ENCODE measurements at places on chromosomes 3 and 15. TPM values are rescaled to one million over a fixed set of nuclear protein-coding genes. Genes with fewer than 3 reads are reported as not detected.

DNA sequence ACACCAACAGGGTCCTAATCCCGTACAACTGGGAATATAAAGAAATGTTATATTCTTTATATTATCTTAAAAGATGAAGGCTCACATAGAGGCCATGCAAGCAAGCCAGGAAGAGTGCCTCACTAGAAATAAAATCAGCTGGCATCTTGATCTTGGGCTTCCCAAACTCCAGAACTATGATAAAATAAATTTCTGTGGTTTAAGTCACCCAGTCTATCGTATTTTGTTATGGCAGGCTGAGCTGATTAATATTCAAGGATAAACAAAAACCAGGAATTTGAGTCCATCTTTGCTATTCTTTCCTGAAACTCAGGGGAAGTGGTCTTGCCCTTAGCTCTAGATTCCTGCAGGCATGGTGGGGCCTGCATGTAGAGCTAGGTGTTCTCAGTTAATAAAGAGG, 42.7 kb downstream of the ATOSA start:
- DNase-seq: no peak
- no peaks in the 10 kb centered on the region for H3K4me1 ChIP-seq
- H3K27me3 ChIP-seq: no peaks in the 10 kb centered on the region
- H3K36me3 ChIP-seq: no peaks in the 10 kb centered on the region

GRCh38 chr15:35557544-35557943, 11.6 kb upstream of the DPH6 start:
- H3K4me1 ChIP-seq: peaks cover 3% of the 10 kb centered on the region
- H3K4me3 ChIP-seq: no peak overlapping the region
- H3K36me3 ChIP-seq: no peaks in the 10 kb centered on the region

DNA sequence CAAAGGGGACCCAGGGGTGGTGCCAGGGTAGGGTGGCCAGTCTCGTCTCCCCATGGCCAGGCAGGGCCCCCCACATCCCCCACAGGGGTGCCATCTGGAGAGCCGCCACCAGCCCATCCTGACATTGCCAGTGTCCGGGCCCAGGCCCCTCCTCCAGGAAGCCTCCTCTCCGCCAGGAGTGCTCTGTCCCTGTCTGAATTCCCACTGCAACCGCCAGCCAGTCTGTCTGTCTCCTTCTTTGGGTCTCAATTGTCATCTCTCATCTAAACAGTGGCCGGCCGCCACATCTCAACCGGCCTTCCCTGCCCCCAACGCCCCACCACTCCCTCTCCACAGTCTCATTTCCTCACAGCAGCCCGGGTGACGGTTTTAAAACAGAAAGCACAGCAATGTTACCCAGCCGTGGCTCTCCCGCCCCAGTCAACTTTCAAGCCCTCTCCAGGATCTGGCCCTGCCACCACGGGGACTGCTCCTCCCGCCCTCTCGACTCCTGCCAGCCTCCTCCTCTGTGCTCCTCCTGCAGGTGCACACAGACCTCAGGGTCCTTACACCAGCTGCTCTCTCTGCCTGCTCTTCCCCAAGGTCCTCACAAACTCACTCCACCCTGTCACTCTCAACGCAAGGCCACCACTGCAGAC, 57.0 kb downstream of the IQSEC1 start:
- peak; percentile 83 for DNase-seq
- H3K27ac ChIP-seq: no peak overlapping the region
- H3K27me3 ChIP-seq: no peaks in the 10 kb centered on the region
- H3K4me1 ChIP-seq: no peaks in the 10 kb centered on the region
- H3K4me3 ChIP-seq: no peak overlapping the region

- no peak overlapping the region for H3K4me3 ChIP-seq
- H3K27ac ChIP-seq: peak overlapping the region; percentile 20
- H3K36me3 ChIP-seq: no peaks in the 10 kb centered on the region
- H3K27me3 ChIP-seq: no peaks in the 10 kb centered on the region
These were observed 88.0 kb downstream of the AAGAB start for GRCh38 chr15:67166280-67167009.

DNA sequence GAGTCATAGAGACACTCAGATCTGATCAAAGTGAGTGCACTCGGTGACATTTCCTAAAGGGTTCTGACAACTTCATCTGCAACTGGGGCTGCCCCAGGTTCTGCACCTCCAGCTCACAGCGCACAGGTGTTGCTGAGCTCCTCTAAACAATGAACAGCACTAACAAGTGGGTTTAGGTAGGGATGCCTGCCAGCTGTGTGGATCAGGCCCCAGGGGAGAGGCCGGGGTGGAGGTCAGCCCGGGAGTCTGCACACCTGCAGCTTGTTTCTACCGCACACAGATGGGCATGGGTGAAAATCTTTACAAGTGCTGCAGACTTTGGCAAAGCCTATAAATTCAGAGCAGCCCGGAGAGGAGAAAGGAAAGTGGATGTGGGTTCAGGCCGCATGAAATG, 355 bp downstream of the FBXW12 start:
- H3K27me3 ChIP-seq: no peaks in the 10 kb centered on the region
- DNase-seq: no peak

GRCh38 chr3:114361391-114361790, 67.6 kb downstream of the TIGIT start:
- DNase-seq: no peak
- H3K27ac ChIP-seq: no peak overlapping the region
- no peak overlapping the region for H3K4me3 ChIP-seq
- H3K4me1 ChIP-seq: peaks cover 3% of the 10 kb centered on the region
- H3K27me3 ChIP-seq: no peaks in the 10 kb centered on the region

- DNase-seq: no peak
- no peaks in the 10 kb centered on the region for H3K4me1 ChIP-seq
- no peaks in the 10 kb centered on the region for H3K27me3 ChIP-seq
- H3K36me3 ChIP-seq: peaks cover 2% of the 10 kb centered on the region
- H3K27ac ChIP-seq: no peak overlapping the region
These were observed 39.0 kb downstream of the U2SURP start for GRCh38 chr3:143040261-143040879.

DNA sequence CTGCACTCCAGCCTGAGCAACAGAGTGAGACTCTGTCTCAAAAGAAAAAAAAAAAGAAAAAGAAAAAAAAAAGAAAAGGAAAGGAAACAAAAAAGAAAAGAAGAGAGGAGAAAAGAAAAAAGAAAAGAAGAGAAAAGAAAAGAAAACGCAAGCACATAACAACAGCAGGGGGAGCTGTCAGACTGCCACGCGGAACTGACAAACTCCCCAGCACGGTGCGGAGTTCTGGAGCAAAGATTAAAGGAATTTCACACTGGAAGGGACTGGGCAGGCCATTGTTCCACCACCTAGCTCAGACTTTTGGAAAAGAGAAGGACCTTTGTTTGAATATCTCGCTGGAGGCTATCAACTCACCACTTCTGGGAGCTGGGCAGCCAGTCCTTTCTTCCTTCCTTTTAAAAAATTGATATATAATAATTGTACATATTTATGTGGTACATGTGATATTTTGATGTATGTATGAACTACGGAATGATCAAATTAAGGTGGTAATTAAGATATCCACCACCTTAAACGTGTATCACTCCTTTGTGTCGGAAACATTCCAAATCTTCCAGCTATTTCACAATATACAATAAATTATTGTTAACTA, 40.5 kb downstream of the DPPA2 start:
- no peaks in the 10 kb centered on the region for H3K27me3 ChIP-seq
- no peaks in the 10 kb centered on the region for H3K36me3 ChIP-seq
- H3K4me3 ChIP-seq: no peak overlapping the region
- no peaks in the 10 kb centered on the region for H3K4me1 ChIP-seq

DNA sequence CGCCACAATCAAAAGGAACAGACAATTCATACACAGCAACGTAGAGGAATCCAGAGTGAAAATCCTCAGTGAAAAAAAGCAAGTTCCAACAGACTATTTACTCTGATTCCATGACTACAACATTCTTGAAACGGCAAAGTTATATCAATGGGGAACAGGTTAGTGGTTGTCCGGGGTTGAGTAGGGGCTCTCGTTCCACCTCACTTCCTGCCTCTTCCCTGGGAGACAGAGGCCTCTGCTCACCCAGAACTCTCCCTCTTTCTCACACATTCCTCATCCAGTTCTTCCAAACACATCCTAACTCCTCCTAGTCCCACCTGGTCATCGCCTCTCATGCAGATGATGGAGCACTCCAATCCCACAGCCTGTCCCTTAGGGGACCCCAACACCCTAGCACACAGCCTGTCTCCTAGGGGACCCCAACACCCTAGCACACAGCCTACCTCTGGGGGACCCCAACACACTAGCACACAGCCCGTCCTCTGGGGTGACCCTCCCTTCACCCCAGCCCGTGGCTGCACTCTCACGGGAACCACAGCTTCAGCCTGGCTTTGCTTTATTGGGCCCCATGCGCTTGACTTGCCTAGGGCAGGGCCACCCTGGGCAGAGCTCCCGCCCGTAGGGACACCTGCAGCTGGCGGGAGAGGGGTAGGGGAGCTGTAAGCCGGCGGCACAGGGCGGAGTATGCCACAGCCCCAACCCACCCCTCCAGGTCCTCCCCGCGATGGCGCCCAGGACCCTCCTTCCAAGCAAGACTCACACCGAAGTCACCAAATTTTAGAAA, 5.2 kb downstream of the OCA2 start:
- H3K27ac ChIP-seq: peak overlapping the region; percentile 76
- no peaks in the 10 kb centered on the region for H3K36me3 ChIP-seq
- no peak for DNase-seq

- H3K36me3 ChIP-seq: no peaks in the 10 kb centered on the region
- no peaks in the 10 kb centered on the region for H3K27me3 ChIP-seq
- H3K4me3 ChIP-seq: no peak overlapping the region
These were observed 37.1 kb downstream of the ATP6V1A start for GRCh38 chr3:113783980-113784379.

GRCh38 chr3:121974601-121975111, 47.4 kb downstream of the ILDR1 start:
- no peaks in the 10 kb centered on the region for H3K27me3 ChIP-seq
- DNase-seq: no peak

DNA sequence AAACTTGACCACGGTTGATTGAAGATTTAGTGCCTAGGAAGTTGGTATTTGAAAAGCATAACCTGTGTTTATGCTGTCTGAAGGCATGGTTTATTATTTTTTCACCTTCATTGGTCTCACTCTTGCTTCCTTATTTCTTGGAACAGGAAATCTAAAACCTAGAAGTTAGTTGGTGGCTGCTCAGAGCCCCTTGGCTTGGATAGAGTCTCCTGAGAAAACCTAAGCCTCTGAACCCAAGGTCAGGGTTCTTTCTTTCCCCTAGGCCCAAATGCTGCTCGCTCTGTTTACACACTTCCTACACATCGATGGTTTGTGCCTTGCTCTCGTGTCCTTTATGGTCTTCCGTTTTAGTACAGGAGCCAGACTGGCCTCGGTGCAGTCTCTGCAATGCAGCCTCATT, 82.2 kb downstream of the TRAK1 start:
- H3K27ac ChIP-seq: no peak overlapping the region
- no peaks in the 10 kb centered on the region for H3K36me3 ChIP-seq
- H3K4me3 ChIP-seq: no peak overlapping the region
- H3K27me3 ChIP-seq: no peaks in the 10 kb centered on the region

DNA sequence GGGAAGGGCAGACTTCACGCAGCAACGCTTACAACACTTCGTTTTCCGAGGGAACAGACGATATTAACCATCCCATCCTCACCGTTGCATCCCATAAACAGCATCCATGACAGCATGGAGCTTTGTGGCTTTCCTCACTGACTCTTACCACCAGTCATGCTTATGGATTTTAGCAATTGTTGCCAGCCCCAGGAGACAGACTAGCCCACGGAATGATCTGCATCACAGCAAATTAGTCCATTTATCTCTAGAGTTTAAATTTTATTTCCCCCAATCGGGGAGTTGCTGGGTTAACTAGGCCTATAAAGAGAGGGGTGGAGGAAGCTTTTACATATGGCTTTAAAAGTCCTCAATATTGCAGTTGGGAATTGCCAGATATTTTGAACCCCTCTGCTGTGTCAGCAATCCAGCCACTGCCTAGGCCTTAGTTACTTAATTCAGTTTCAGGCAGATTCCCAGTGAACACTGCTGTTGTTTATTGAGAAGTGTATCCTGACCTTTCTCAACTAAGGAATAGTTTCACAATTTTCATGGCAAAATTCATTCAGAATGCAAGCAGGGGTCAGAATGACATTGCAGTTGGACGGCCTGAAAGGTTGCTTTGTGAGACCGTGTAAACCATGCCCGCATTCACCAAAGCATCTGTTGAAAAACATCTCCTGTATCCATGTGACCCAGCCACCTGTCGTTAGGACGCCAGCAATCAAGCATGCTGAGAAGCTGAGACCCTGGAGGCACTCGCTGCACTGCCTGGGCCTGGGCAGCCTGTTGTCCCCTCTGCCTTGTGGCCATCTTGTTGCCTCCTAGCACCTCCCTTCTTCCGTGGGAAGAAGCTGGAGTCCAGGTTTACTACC, 397.4 kb upstream of the TPM1 start:
- H3K4me1 ChIP-seq: peaks cover 2% of the 10 kb centered on the region
- H3K36me3 ChIP-seq: no peaks in the 10 kb centered on the region
- DNase-seq: no peak
- no peak overlapping the region for H3K4me3 ChIP-seq
- no peak overlapping the region for H3K27ac ChIP-seq

DNA sequence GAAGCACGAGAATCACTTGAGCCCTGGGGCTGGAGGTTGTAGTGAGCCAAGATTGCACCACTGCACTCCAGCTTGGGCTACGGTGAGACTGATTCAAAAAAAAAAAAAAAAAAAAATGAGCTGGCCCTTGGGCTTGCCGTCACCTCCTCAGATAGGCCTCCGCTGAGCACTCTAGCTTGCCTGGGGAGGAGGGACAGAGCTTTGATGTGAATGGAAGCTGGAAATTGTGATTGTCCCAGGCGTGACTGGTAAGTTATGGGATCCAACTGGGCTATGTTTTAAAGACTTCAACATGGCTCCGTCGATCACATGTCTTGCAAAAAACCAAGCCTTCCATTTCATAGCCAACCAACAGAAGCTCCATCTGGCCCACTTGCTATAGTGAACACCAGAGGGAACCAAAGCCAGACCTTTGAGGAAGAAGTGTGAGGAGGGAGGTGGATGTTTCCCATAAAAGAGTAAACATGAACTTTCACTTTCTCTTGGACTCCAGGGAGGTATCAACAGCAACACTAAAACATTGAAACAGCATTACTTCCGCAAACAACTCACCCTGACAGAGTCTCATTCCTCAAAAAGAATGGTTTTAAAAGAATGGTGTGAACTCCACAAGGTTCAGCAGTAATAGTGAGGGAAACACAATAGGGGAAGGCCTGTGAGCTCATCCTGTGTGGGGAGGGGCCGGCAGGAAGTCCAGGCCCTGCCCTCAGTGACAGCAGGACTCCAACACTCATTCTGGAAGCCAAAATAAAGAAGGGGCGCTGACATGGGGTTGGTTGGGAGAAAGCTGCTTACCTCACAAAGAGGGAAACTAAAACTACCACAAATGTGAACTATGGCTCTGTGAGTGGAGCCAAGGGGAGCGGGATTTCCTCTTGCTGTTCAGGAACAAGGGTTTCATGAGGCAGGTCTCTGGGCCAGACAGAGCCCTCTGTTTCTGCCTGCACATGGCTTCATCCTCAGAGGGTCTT, 59.2 kb upstream of the IL12A start:
- no peaks in the 10 kb centered on the region for H3K4me1 ChIP-seq
- H3K36me3 ChIP-seq: no peaks in the 10 kb centered on the region
- no peak overlapping the region for H3K27ac ChIP-seq
- DNase-seq: no peak
- no peaks in the 10 kb centered on the region for H3K27me3 ChIP-seq

The MTHFS gene
- total RNA-seq: 8.6 TPM

The TFRC gene
- total RNA-seq: 141 TPM

The HAPLN3 gene
- total RNA-seq: 82.3 TPM

The PIGZ gene
- total RNA-seq: 5.2 TPM

The EFHB gene
- 3.0 TPM for total RNA-seq

The DCLK3 gene
- 0.18 TPM for total RNA-seq

The RGMA gene
- 25.3 TPM for total RNA-seq

The TMEM40 gene
- total RNA-seq: 0.84 TPM

The TRIM42 gene
- total RNA-seq: not detected

The GOLGA8T gene
- total RNA-seq: not detected

Data from aorta (tissue), 5 donors.